Thoracic aorta (tissue), 2 donors: ENCODE measurements at places on chromosomes 2 and 18. TPM values are rescaled to one million over a fixed set of nuclear protein-coding genes. Genes with fewer than 3 reads are reported as not detected.
A peak's percentile ranks its signal among the peaks of the same experiment; 100 is the strongest.

GRCh38 chr2:103605071-103605780, 843.4 kb downstream of the TMEM182 start:
- H3K36me3 ChIP-seq = no peaks in the 10 kb centered on the region
- H3K27me3 ChIP-seq = no peaks in the 10 kb centered on the region
- no peaks in the 10 kb centered on the region for H3K4me1 ChIP-seq
- no peak overlapping the region for H3K4me3 ChIP-seq

GRCh38 chr2:228417956-228418355, 236.5 kb upstream of the SPHKAP start:
- DNase-seq = no peak
- H3K36me3 ChIP-seq = no peaks in the 10 kb centered on the region
- H3K4me3 ChIP-seq = no peak overlapping the region
- no peak overlapping the region for H3K27ac ChIP-seq
- H3K4me1 ChIP-seq = no peaks in the 10 kb centered on the region
- H3K27me3 ChIP-seq = no peaks in the 10 kb centered on the region

DNA sequence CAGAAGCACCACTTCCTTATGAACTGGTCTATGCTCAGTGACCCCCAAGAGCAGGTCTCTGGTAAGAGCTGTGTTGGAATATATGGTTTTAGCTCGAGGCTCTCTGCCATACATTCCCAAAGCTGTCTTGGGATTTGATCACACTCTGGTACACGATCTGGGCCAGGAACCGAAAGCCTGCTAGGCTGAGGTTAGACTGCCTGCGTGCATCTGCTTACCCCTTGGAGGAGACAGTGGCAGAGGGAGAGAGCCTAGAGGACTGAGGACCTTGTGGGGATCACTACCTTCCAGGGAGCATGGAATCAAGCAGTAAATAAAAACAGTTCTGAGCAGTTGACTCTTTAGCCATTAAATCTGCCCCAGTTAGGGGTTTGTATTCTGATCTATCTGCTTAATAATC, 63.7 kb downstream of the ZNF532 start:
- H3K4me1 ChIP-seq = peaks cover 65% of the 10 kb centered on the region
- H3K4me3 ChIP-seq = peak overlapping the region; percentile 58

- H3K36me3 ChIP-seq = no peaks in the 10 kb centered on the region
- H3K27ac ChIP-seq = no peak overlapping the region
- DNase-seq = no peak
- no peaks in the 10 kb centered on the region for H3K27me3 ChIP-seq
- peaks cover 4% of the 10 kb centered on the region for H3K4me1 ChIP-seq
- no peak overlapping the region for H3K4me3 ChIP-seq
Observed at GRCh38 chr2:27249891-27250651, 12.8 kb downstream of the SLC30A3 start.

- H3K4me3 ChIP-seq = no peak overlapping the region
- peaks cover 5% of the 10 kb centered on the region for H3K4me1 ChIP-seq
- no peaks in the 10 kb centered on the region for H3K36me3 ChIP-seq
- no peak overlapping the region for H3K27ac ChIP-seq
Observed at GRCh38 chr2:157256626-157257025, 879 bp upstream of the GALNT5 start.

DNA sequence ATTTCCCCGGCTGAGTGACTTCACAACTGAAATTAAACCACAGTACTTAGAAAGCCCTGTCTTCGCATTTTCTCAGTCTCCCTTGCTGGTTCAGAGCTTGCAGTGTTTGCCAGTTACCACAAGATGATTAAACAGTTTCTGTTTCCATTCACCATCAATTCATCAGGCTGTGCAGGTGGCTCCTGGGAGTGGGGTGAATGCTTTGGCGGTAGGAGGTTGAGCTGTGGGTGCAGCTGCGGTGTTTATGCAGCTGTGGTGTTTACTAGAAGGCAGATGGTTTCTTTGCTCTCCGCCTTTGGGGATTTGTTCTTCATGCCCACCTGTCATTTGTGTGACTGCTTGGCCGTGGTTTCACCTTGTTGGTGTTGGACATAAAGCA, 16.1 kb downstream of the ACOXL start:
- no peaks in the 10 kb centered on the region for H3K4me1 ChIP-seq
- no peaks in the 10 kb centered on the region for H3K36me3 ChIP-seq
- no peak overlapping the region for H3K4me3 ChIP-seq
- H3K27me3 ChIP-seq = no peaks in the 10 kb centered on the region

The COL6A3 gene
- 118 TPM for total RNA-seq

The DES gene
- total RNA-seq = 302 TPM

The CHRNA1 gene
- not detected for total RNA-seq

The MTA3 gene
- 30.8 TPM for total RNA-seq

DNA sequence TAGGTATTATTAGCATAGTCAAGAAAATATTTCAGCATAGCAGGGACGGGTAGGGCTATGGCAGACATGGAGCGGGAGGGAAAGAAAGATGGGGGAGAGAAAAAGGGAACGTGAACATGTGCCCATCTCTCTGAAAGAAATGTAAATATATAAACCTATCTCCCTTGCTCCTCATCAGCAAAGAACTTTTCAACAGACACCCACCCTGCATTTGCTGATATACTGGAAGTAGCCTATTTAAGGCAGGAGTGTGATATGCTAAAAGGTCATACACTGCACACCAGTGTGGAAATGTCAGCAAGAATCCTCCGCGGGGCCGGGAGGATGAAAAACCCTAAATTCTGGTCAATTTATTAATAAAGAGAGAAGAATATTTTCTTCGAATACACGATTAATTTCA, 1.7 kb downstream of the MBOAT2 start:
- no peak overlapping the region for H3K27ac ChIP-seq
- H3K4me3 ChIP-seq = no peak overlapping the region

GRCh38 chr18:73479477-73479876, 611.7 kb upstream of the NETO1 start:
- H3K4me3 ChIP-seq = no peak overlapping the region
- no peaks in the 10 kb centered on the region for H3K27me3 ChIP-seq
- H3K36me3 ChIP-seq = no peaks in the 10 kb centered on the region
- H3K27ac ChIP-seq = no peak overlapping the region
- no peak for DNase-seq

DNA sequence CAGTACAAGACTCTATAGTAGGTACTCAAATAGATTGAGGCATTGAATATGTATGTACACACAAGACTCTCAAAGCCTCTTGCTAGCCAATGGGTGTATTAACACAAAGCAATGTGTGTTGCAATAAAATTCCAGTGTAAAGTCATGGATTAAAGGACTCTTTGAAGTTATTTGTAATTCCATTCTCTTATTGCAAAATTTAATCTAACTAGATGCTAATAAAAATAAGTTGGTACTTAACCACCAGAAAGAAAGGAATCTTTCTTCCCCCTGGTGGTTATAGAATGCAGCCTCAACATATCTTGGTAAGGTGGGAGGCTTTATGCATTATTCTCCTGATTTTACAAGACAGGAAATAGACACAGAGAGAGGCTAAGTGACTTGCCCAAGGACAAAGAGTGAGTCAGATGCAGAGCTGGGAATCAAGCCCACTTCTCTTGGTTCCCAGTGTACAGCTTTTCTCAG, 18.0 kb downstream of the LRP1B start:
- no peaks in the 10 kb centered on the region for H3K4me1 ChIP-seq
- no peaks in the 10 kb centered on the region for H3K27me3 ChIP-seq
- DNase-seq = no peak
- H3K27ac ChIP-seq = no peak overlapping the region
- no peaks in the 10 kb centered on the region for H3K36me3 ChIP-seq
